ENCODE measurements at places on chromosomes 1 and 21. TPM values are rescaled to one million over a fixed set of nuclear protein-coding genes. Genes with fewer than 3 reads are reported as not detected.

The MAP10 gene
- 5.4 TPM for total RNA-seq

The B3GALT5 gene
- total RNA-seq: 2.3 TPM

The RAB13 gene
- 41.6 TPM for total RNA-seq

The AJAP1 gene
- total RNA-seq: 0.54 TPM

The CD52 gene
- total RNA-seq: 12.3 TPM

The LAX1 gene
- total RNA-seq: not detected

The ERVH48-1 gene
- not detected for total RNA-seq

The WNT2B gene
- total RNA-seq: 1.3 TPM

The CA6 gene
- total RNA-seq: not detected

The HEYL gene
- total RNA-seq: 9.3 TPM

The RBBP4 gene
- 132 TPM for total RNA-seq

The ARHGAP29 gene
- total RNA-seq: 63.5 TPM

The GUCA2B gene
- total RNA-seq: not detected

The MLLT11 gene
- 0.46 TPM for total RNA-seq

The CD48 gene
- 4.3 TPM for total RNA-seq

The CSMD2 gene
- 0.13 TPM for total RNA-seq

The WNT3A gene
- not detected for total RNA-seq
